ENCODE measurements at places on chromosomes 1 and 21.

DNA sequence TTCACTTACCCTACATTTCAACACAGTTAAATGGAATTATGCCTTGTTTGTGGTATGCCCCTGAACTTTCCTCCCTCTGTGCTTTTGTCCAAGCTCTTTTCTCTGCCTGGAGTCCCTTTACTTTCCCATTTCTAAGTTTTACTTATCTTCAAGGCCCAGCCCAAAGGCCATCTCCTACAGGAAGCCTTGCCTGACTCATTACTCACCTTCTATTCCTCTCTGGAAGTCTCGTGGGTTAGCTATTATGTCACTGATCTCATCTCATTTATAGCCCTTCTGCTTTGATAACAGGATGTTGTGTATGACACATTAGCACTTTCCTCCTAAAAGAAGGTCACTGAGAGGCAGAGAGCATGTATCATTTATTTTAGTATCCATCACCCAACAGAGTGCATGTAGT, 78.8 kb upstream of the CD1D start:
- no peak for DNase-seq

DNA sequence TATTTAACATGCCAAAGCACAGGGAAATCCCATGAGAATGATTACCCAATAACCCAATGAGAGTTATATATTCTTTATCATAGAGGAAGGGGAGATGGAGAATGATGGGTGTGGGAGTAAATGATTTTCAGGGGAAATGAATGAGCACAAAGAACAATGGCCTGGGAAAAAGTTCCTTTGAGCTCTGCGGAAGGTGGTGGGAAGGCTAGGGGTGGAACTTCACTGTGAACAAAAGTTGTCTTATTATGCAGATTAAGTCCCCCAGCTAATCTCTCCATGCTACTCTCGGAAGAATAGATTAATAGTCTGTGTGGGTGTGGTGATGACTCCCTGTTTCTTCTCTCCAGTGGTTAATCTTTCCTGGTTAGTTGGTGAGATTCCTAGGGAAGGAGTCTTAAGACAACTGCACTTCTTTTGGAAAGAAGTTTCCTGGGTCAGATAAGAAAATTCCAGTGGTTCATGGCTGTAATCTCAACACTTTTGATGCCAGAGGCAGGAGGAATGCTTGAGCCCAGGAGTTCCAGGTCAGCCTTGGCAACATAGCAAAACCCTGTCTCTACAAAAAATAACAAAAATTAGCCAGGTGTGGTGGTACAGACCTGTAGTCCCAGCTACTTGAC, 71.6 kb downstream of the DNTTIP2 start:
- no peak for DNase-seq

GRCh38 chr1:167043752-167044488, 46.3 kb downstream of the GPA33 start:
- DNase-seq: no peak

GRCh38 chr1:230197644-230198567, 130.9 kb downstream of the GALNT2 start:
- DNase-seq: no peak

DNA sequence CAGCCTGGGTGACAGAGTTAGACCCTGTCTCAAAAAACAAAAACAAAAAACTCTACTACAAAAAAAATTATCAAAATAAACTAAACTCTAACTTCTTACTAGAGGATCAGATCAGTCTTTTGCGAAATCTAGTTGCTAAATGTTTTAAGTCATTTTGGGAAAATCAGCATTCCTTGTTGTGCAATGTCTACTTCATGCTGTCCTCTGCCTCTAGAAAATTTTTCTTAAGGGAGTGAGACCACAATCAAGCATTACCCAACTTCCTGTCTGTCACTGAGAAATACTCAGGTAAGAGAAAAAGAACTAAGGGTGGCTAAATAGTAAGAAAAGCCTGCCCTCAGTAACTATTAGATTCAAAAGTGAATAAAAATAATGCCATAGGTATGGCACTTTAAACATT, 67.2 kb upstream of the FOXD3 start:
- no peak for DNase-seq
